ENCODE measurements at places on chromosomes 5 and 9. TPM values are rescaled to one million over a fixed set of nuclear protein-coding genes. Genes with fewer than 3 reads are reported as not detected.

Gene ALDOB
- total RNA-seq: 168 TPM

Gene TTLL11
- total RNA-seq: 9.1 TPM

Gene CD72
- total RNA-seq: 3.3 TPM

Gene PCDHGC3
- 71.1 TPM for total RNA-seq

Gene PCDHGA1
- 1.1 TPM for total RNA-seq

Gene SLC34A1
- total RNA-seq: 166 TPM

Gene NSUN2
- 50.1 TPM for total RNA-seq

Gene REXO4
- 15.8 TPM for total RNA-seq

Gene CBY3
- 0.58 TPM for total RNA-seq

Gene FAT2
- total RNA-seq: 11.9 TPM
